ENCODE measurements at places on chromosomes 5 and 9.

DNA sequence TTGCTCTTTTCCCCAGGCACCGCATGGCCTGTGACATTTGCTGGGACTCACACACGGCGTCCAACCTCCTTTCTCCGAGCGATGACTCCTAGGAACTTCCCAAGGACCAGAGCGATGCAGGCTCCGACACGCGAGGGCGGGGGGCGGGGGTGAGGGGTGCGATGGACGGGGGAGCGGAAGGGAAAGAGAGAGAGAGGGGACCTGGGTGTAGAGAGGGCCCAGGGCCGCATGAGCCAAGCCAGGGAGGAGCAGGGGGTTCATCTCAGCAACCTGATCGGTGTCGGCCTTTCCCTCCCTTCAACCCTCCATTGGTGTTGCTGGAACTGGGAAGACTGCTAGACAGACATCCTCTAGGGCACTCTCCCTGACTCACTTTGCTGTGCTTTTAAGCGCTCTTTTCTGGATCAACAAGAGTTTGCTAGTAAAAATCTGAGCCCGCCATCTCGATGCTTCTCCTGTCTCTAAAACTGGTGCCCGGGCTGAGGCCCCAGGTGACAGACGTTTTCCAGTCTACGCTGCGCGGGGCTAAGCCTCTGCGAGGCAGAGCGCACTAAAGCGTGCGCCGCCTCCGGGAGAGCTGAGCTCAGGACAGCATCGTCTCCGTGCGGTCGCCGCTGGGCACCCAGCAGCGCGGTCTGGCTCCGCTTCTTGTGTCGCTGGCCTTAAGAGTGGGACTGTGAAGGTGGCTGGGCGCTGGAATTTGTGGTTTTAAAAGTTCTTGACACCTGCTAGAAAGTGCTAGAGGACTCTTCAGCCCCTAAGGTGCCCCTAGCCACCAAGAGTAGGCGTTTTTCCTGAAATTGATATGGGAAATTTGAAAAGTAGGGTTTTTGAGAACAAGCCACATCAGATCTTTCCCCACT, 1.0 kb upstream of the TSLP start:
- DNase-seq, result no peak

DNA sequence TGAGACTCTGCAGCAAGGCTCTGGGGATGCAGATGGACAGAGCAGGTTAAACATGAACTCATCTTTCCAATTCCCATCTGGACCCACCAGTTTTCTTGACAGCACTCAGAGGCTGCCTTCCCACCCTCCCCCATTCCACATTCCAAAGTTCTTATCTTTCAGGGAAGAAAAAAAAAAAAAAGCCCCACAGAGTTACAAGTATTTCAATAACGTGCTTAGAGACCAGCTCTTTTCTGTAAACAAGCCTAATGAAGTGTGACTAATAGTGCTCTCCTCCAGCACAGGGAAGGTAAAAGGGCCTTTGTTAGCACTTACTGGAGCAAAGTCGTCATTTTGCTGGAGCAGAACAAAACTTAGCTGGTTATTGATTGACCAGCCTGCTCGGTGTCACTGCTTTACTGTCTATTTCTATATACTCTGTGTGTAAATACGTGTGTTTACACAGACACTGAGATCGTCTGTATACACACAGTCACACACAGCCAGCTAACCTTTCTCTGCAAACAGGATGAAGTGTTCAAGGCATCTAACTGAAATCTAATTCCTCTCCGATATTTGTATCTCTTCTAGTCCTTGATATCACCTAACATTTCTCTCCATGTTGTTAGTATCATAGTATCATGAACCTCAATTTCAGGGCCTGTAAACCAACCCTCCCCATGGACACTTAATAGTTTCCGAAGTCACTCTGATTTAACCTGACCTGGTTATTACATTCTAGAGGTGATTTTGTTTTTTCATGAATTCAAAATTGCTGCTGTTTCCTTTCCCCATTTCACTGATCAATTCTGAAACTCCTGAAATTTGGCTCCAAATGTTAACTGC, 84.9 kb downstream of the ZNF608 start:
- DNase-seq, result no peak

DNA sequence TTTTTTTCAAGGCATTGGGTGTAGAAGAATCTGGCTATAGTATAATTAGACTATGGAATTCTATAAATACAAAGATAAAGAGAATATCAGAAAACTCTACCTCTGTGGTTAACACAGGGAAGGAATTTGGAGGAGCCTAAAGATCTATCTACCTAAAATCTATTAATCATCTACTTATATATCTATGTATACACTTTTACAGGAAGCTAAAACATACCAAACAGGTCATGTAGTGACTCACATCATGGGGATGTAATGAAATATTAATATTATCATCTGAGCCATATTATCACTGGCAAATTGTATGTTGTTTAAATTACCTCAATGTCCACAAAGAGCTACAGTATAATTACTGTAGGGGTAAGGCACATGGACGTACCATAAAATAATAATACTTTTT, 1748.2 kb downstream of the EFNA5 start:
- DNase-seq, result no peak

DNA sequence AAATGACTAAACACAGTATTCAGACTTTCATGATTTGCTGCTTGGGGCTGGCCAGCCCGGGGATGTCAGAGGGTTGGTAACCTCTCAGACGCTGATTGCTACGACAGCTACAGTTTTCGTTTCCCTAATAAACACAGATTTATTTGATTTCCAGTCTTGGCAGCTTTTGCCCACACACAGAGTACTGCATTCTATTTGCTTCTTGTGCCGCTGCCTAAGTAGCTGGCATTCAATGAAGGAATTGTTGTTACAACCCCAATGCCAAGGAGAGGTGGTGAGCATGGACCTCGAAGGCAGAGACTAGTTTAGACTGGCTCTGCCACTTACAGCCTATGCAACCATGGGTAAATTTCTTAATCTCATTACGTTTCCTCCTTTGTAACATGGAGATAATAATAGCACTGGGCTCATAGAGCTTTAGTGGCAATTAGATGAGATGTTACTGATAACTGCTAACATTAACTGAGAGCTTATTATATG, 247.1 kb upstream of the PANK3 start:
- no peak for DNase-seq

- DNase-seq, result no peak
Observed at GRCh38 chr5:102531506-102531905, 32.7 kb upstream of the SLCO6A1 start.

DNA sequence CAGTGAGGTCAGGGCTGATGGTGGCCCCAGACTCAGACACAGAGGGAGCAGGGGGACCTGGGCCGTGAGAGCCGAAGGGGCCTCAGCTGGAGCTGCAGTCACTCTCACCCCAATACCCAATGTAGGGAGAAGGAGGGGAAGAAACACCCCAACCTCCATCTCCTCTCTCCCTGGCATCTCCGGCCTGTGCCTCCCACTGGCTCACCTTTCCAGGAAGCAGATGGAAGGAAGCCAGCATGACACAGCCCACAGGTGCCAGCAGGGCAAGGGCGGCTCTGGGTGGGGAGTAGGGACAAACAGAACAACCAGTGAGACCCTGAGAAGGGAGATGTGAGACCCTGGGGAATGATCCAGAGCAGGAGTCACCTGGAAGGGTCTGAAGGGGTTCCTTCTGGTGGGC, 3.0 kb upstream of the CRB2 start:
- DNase-seq, result no peak

DNA sequence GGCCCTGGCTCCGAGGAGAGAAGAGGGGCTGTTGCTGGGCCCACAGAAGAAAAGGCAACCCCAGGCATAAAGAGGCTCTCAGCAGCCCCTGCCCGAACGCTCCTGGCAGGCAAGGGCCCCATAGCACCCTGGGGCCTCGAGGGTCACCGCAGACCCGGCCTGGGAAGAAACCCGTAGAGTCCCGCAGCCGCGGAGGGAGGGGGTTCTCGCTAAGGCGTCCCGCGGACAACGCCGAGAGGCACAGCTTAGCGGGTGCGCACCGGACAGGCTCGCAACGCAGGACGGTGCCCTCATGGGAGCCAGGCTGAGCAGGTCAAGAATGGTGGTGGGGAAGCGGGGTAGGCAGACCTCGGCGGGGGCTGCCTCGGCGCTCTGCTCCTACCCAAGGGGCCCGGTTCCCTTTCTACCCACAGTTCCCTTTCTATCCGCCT, 6.7 kb downstream of the PITX1 start:
- no peak for DNase-seq

DNA sequence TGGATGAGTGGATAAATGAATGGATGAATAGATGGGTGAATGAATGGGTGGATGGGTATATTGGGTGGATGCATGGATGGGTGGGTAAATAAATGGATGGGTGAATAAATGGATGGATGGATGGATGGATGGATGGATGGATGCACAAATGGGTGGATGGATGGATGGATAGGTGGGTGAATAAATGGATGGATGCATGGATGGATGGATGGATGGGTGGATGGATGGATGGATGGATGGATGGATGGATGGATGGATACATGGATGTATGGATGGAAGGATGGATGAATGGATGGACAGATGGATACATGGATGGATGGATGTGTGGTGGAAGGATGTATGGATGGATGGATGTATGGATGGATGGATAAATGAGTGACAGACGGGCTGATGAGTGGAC, 113.5 kb upstream of the SARDH start:
- no peak for DNase-seq

DNA sequence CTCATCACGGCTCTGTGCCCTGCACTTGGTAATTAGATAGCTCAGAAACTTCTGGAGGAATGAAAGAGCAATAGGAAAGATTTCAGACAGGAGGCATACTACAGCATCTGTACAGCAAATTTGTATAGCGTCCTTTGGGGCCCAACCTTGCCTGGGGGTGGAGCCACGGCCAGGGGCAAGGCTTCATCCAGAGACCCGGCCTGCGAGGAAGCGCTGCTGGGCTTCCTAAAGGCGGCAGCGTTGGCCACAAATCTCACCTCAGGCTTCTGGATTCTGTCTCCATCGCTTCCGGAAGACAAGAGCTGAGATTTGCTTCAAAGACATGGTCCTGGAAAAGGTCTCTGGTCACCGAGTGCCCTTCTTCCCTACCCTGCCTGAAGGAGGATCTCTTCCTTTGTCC, 12.2 kb upstream of the SPATA31D1 start:
- no peak for DNase-seq

GRCh38 chr9:86983620-86984259, 36.4 kb upstream of the GAS1 start:
- no peak for DNase-seq

DNA sequence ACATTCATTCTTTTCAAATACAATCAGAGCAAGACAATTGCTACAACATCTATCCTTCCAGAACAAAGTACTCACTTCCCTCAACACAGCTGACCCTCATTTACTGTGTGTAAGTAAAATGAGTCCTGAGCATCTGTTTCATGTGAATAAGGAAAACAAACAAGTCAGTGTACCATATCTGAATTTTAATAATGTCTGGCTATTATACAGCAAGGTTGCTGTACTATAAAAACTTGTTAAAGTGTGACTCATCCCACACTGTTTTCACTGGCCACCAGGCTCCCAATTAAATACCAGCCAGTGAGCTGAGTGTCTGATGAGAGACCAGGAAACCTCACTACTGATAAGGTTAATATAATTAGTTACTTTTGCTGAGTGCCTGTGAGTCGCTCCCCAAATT, 339.8 kb downstream of the AGTPBP1 start:
- no peak for DNase-seq

- DNase-seq, result no peak
Observed at GRCh38 chr5:125798307-125798706, 624.9 kb upstream of the GRAMD2B start.

DNA sequence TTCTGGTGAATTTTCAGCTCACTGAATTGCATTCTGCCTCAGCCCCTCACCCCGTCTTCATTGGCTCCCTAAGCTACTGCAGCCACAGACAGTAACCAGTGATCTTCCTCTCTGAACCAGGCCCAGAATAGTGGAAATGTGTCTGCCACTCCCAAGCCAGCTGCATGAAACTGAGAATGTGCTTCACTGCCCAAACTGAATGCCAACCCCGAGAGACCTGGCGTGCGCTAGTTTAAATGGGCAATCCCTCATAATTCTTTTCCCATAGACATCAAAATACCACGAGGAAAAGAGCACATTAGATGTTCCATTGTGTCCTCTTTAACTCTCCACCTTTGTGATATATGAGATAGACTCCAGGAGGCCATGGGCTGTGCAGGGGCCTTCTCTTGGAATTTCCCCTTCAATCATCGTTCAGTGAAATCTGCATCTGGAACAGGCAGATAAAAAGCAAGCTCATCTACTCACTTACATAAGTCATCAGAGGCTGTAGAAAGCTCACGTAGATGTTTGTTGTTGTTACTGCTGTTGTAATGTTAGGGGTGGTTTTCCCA, 320.2 kb downstream of the NFIB start:
- DNase-seq, result no peak

- no peak for DNase-seq
Observed at GRCh38 chr5:11650936-11651335, 253.3 kb downstream of the CTNND2 start.

DNA sequence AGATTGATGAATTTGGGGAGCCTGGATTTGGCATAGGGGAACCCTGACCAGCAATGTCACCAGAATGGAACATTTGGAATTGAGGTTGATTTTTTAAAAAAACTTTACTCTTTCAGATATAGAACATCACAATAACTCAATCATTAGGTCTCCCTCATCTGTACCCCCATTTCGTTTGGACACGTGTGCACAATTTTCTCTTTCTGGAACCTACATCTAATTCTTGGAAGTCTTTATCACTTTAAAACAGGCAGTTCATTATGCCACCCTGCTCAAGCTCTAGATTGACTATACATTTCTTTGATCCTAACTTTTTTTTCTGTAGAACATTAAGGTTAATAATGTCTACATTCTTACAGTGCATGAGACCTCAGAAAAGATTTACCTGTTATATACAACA, 3.7 kb upstream of the SSBP2 start:
- DNase-seq, result no peak

DNA sequence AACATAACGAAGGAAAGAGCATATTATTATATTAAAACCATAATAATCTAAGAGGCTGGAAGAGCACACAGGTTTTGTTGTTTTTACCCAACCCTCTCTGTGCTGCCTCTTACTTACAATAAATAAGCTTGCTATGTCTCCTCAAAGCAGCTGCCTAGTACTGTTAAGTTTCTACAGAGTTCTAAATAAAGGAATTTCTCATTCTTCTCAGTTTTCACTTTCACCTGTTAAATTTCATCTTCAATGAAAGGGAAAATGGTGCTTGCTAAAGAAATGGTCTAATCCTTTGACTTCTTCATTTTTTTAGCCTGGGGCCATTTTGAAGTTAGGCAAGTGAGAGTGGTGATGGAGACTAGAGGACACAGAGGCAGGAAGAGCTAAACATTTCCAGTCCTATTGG, 396.1 kb downstream of the MAN2A1 start:
- DNase-seq, result no peak

DNA sequence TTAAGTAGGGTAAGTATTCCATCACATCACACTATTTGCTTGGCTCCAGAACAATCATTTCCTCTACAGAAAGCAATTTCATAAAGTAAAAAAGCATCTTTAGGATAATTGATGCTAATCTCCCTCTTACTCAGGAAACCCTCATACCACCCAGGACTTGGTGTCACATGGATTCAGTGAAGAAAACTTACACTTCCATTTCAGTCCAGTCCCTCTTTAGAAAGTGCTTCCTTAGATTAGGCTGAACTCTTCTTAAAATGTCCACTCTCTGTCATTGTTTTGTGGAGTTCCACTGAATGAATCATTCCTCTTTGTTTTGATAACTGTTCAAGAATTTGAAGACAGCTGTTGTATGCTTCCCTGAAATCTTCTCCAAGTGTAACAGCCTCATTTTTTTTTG, 144.0 kb upstream of the ZNF462 start:
- DNase-seq, result no peak

GRCh38 chr5:102811972-102812371, 56.9 kb downstream of the PAM start:
- no peak for DNase-seq

- DNase-seq, result no peak
Observed at GRCh38 chr5:170341545-170341944, 44.0 kb upstream of the LCP2 start.

GRCh38 chr9:95344735-95345325, 27.3 kb upstream of the FANCC start:
- DNase-seq, result no peak
